Right kidney (tissue), 9 donors: ENCODE measurements at places on chromosomes 1 and 21.

GRCh38 chr1:32338637-32339145, 2.7 kb upstream of the MARCKSL1 start:
- DNase-seq, result no peak

DNA sequence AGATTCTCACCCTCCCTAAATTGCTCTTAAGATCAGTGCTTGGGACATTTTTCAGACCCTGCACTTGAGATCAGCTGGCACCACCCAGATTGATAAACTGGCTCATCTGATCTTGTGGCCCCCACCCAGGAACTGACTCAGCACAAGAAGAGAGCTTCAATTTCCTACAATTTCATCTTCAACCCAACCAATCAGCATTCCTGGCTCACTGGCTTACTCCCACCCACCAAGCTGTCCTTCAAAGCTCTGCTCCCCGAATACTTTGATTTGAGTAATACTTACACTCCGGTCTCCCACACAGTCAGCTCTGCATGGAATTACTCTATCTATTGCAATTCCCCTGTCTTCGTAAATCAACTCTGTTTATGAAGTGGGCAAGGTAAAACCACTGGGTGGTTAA, 461.9 kb upstream of the RGS18 start:
- no peak for DNase-seq

DNA sequence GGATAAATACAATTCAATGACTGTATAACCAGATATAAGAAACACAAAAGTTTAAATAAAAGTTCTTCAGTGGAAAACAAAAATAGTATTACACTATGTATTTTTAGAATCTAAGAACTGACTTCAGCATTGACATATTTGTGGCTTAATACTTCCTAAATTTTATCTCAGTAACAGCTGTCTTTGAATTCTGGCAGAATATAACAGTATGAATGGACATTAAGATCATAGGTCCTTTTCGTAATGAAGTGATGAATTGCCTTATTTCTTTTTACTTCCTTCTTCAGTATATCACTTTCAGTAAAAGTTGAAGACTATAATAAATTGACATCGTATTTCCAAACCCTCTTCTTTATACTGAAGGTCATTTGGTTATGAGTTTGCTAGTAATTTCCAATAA, 1030.0 kb downstream of the MRPL39 start:
- no peak for DNase-seq

DNA sequence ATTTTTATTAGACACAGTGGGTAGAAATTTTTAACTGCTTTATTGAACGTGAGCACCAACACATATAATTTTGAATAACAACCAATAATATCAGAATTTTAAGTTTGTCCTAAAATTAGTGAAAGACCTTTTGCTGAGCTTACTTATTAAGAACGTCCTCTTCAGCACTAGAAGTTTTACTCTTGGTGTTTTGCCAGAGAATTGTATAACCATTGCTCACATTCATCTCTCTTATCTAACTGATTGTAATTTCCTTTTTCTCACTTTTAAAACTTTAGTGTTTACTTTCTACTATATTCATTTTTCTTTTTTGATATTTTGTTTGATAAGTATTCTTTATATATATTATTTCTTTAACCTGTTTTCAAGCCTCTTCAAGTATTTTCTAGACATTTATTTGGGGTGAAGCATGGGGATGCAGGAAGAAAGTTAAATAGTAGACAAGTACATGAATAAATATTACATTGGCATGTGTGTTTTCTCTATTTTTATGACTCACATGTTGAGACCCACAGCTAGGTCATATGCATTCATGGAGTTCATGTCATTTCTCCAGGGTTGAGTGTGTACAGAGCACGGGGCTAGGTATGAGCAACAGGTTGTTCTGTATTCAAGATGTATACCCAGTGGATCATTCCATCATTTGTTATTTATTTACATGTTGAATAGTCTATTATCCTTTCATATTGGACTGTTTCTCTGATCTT, 90.6 kb downstream of the ATP6V1G3 start:
- no peak for DNase-seq

- DNase-seq, result peak; percentile 66
Observed at GRCh38 chr1:147504801-147505311, 36.4 kb upstream of the BCL9 start.

GRCh38 chr1:186220911-186221310, 154.1 kb downstream of the TPR start:
- no peak for DNase-seq

- no peak for DNase-seq
Observed at GRCh38 chr1:184945678-184946412, 28.5 kb downstream of the NIBAN1 start.
